NCI-H2081 treated with DMSO at 0.1 percent for 48 hours (cell line): ENCODE measurements at places on chromosomes 5 and 9.

GRCh38 chr9:85884256-85884655 is 56.7 kb upstream of the NAA35 start:
- no peak for DNase-seq

GRCh38 chr5:76683816-76684731 is 31.9 kb upstream of the F2R start:
- DNase-seq, result no peak

- DNase-seq, result no peak
Measured at GRCh38 chr9:68744426-68744825, 39.4 kb downstream of the PIP5K1B start.

DNA sequence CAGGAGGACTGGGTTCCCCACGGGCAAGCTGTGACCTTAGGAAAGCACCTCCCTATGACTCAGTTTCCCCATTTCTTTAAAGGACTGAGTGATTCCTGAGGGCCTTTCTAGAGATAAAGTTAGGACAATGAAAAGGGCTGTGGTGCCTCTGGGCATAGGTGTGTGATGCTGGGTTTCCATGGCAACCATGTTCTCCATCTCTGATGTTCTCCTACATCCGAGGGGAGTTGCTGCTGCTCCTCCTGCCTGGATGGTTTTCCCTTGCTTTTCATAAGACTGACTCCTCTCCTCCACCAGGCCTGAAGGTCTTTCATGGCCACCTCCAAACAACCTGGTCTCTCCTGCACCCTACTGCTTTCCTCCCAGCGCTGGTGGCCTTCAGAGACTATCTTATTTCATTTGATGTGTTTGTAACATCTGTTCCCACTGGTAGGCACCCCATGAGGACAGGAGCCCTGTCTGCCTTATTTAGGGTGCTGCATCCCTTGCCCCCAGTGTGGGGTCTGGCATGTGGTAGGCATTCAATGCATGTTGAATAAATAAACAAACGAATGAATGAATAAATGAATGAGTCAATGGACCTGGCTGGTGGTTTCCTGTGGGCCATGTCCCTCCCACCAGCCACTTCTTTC is 112.2 kb upstream of the HAND1 start:
- no peak for DNase-seq

GRCh38 chr9:104256696-104257062 is 162.6 kb downstream of the SMC2 start:
- no peak for DNase-seq

- no peak for DNase-seq
Measured at GRCh38 chr5:123515904-123516303, 3.9 kb downstream of the CSNK1G3 start.

GRCh38 chr9:125126019-125126746 is 17.1 kb downstream of the SCAI start:
- DNase-seq, result no peak

GRCh38 chr5:33114361-33114760 is 326.4 kb upstream of the TARS1 start:
- no peak for DNase-seq

- no peak for DNase-seq
Measured at GRCh38 chr9:38443181-38443580, 18.9 kb upstream of the IGFBPL1 start.

DNA sequence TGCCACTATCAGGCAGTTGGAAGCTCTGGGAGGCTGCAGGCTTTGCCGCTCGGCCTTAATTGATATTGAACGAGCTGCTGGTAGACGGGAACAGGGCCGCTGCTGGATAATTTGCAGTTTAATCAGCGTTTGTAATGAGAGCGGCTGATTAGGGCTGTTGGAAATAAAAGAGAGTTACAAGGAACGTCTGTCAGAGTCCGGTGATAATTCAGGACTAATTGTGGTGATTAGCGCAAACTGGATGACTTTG is 68.2 kb upstream of the TBCA start:
- DNase-seq, result no peak

- DNase-seq, result no peak
Measured at GRCh38 chr5:135498637-135498995, 37.1 kb downstream of the NEUROG1 start.
